ENCODE measurements at places on chromosomes 3 and 15.

DNA sequence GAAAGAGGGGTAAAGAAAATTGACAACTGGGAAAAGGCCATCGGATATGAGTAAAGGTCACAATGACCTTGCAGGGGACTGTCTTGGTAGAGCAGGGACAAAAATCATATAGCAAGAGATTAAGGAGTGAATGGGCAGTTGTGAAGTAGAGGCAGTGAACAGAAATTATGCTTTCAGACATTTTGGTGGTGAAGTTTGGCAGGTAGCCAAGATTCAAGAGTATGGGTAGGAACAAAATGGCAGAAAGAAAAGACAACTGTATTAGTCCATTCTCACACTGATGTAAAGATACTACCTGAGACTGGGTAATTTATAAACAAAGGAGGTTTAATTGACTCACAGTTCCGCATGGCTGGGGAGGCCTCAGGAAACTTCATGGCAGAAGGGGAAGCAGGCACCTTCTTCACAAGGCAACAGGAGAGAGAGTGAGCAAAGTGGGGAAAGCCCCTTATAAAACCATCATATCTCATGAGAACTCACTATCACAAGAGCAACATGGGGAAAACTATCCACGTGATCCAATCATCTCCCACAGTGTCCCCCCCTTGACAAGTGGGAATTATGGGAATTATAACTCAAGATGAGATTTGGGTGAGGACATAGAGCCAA lies 84.0 kb downstream of the CGNL1 start:
- no peak for DNase-seq

- DNase-seq = no peak
Observed at GRCh38 chr3:67661089-67661488, 6.7 kb upstream of the SUCLG2 start.

GRCh38 chr15:100926971-100927756 lies 8.0 kb downstream of the LRRK1 start:
- no peak for DNase-seq

- DNase-seq = no peak
Observed at GRCh38 chr3:20064796-20065564, 24.7 kb downstream of the KAT2B start.

- no peak for DNase-seq
Observed at GRCh38 chr3:32384938-32385337, 6.7 kb upstream of the CMTM7 start.

DNA sequence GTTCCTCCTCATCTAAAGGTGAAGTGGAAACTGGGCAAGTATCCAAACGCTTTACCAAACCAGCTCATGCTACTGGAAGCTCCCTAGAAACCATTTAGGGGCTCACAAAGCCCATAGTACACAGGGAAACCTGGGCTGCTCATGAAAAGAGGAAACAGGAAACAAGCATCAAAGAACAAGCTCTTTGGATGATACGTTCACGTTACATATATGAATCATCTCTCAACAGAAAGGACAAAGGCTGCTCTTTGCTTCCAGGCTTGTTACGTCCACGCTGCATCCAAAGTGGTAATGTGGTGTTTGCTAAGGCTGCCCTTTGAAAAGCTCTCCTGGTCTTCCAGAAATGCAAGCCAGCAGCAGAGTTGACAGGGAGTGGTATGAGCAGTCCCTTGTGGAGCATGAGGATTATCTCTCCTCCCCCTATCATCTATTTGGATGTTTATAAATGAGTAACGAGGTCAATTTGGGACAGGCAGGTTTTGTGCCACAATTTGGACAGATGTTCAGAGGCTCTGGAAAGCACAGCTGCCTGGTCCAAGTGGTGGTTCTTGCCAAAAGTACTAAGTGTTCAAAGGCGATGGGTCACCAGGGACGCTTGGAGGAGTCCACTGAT lies 98.0 kb upstream of the RORA start:
- DNase-seq = no peak

DNA sequence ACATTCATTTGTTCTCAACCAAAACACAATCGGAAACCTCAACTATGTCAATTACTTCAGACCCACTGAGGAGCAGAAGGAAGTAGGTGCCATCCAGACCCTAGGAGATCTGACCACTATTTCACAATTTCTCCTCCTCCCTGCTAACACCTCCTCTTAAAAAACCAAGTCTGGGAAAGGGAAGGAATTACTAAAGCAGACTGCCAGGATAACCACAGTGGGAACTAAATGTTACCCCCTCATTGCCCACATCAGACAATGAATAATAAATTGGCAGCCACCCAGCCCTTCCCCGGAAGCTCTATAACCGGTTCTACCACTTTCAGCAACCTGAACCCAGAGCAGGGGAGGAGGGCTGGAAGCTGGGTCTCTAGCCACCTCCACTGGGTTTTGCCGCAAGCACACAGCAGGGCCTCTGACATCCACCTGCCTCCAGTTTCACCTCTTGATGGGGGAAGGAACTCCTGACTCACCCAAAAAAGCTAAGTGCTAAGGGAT lies 17.6 kb downstream of the C15orf62 start:
- DNase-seq = peak; percentile 32

- no peak for DNase-seq
Observed at GRCh38 chr15:95078003-95078402, 846.6 kb downstream of the MCTP2 start.

DNA sequence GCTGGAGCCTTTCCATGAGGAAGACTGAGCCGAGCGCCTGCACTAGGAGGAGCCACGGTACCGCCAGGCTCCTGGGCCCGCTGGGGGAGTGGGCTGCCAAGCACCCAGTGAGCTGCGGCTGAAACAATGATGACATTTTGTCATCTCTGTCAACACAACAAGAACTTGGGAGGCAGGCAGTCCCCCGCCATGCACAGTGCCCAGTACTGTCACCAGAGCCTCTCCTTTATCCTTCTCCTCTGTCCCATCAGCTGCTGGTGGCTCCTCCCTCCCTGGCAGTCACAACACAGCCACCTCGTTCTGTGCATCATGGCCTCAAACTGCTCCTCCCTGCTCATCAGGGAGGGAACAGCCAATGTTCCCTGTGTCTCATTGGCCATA lies 34.0 kb upstream of the PCSK6 start:
- no peak for DNase-seq

- no peak for DNase-seq
Observed at GRCh38 chr15:31179693-31180092, 78.2 kb upstream of the TRPM1 start.

- DNase-seq = no peak
Observed at GRCh38 chr15:30042556-30042955, 40.2 kb upstream of the GOLGA8J start.

DNA sequence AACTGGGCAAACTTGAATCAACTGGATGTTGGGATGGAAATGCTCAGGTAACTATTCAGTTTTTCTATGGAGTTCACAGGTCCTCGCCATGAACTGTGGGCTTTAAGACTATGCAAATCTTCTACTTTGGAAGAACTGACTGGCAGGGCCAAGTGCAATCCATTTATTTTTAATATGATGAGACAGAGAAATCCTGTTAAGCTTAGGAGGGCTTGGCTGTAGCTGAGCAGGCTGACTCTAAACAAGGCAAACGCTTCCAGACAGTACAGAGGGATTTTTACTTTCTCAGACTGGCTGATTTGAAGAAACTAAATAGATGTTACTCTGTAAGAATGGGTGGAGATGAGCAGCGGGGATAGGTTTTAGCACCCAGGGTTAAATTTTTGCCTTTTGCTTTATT lies 194.2 kb upstream of the ICE2 start:
- DNase-seq = no peak

- DNase-seq = no peak
Observed at GRCh38 chr3:194386648-194387047, 12.4 kb downstream of the GP5 start.

- no peak for DNase-seq
Observed at GRCh38 chr3:187447737-187448136, 79.6 kb downstream of the RTP4 start.

DNA sequence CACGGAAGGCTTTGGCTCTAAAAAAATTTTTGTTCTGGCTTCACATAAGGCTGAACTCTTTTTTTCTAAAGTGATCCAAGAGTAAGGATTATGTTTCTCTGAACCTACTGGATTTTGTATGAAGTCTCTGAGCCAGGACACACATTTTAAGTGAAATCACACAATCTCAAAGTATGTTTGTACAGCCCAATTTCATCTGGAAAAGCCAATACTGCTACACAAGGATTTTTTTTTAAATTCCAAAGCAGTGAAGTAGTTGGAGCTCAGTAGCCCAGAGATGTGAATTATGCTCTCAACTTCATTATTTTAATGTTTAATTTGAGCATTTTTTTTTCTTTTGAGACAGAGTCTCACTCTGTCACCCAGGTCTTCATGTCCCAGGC lies 243.9 kb downstream of the FAM43A start:
- no peak for DNase-seq

DNA sequence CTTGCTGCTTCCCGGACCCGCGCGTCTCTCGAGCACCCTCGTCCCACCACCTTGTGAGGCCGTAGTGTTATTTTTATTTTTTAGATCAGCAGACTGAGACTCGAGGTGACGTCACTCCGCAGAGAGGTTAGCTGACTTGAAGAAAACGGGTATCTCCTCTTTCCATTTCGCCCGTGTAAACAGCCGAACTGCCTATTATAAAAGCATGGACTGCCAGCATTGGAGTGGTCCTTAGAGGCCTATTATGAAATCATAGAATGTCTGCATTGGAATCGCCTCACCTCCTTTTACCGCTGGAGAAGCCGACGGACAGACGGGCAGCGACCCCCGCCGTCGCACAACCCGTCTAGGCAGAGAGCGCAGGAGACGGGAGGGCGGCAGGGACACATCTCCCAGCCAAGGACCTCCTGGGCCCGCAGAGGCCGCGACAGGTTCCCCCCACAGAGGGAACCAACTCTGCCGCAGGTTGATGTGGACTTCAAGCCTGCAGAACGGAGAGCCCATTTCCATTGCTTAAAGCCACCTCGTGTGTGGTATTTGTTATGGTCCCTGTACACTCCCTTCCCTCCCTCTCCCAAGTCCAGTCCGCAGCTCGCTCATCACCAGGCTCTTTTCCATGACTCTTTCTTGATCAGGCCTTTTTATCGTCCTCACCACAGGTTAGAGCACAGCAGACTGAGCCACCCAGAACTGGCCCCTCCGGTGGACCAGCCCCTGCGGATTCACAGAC lies 540 bp upstream of the PPP1R2 start:
- DNase-seq = no peak

DNA sequence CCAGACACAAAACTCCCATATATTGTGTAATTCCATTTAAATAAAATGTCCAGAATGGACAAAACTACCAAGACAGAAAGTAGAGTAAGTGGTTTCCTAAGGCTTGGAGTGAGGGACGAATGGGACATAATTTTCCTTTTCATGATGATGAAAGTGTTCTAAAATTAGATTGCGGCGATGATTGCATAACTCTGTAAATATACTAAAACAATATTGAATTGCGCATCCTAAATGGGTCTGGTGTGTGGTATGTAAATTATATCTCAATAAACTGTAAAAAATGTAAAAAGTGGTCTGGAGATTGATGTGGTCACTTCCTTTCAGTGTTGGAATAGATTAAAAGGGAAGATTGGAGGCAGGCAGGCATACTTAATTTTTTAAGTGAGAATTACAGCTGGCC lies 105.9 kb upstream of the KCNAB1 start:
- no peak for DNase-seq

- DNase-seq = no peak
Observed at GRCh38 chr15:101113114-101114005, 138.5 kb downstream of the CHSY1 start.

DNA sequence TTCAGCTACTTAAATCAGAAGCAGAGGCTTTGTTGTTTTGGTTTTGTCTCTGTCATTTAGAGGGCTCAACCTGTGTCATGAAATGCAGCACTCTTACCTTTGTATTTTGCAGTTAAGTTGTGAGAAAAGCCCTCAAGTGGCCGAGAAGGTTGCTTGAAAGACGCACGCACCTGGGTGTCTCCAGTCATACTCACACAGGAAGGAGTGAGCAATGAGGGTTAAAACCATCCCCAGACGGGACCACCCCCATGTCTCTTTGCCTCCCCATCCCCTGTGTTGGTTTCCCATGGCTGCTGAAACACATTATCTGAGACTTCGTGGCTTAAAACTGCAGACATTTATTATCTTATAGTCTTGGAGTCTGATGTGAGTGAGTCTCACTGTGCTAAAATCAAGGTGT lies 376.1 kb upstream of the CFAP20DC start:
- peak; percentile 38 for DNase-seq

DNA sequence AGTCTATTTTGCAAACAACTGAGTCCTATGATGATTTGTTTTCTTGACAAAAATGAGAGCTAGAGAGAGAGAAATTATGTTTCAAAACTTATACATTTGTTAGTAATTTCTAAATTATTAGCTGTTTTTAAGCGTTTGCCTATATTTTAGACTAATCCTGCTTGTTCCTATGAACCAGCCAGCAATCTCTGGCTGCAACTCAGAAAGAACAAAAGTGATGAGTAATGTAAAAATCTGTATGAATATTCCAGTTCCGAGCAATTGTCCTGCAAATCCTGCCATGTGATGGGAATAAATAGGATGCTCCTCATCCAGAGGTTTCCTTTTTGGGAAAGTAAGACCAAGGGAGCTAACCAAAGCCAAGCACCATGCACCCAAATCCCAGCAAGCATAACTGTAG lies 228.3 kb upstream of the GBE1 start:
- DNase-seq = no peak

GRCh38 chr15:99717161-99718009 lies 15.9 kb downstream of the LYSMD4 start:
- DNase-seq = no peak

DNA sequence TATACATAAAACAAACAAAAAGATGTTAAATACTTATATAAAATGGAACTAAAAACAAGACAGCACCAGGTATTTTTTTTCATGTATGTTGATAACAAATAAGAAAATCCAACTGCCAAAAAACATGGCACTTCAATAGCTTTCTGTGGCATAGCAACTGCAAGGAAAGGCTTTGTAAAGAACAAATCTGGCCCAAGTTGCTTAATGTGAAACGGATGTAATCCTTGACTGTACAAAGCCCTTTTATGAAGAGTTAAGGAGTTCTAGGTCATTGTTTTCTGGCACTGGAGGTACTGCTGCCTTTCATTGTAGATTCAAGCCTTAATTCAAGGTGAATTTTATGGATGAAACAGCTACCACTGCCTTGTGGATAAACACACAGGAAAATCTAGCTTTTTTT lies 68.8 kb upstream of the SLC12A8 start:
- no peak for DNase-seq

GRCh38 chr15:77004189-77004588 lies 9.3 kb downstream of the PSTPIP1 start:
- DNase-seq = no peak

GRCh38 chr3:115916866-115917265 lies 293.6 kb downstream of the GAP43 start:
- DNase-seq = no peak

DNA sequence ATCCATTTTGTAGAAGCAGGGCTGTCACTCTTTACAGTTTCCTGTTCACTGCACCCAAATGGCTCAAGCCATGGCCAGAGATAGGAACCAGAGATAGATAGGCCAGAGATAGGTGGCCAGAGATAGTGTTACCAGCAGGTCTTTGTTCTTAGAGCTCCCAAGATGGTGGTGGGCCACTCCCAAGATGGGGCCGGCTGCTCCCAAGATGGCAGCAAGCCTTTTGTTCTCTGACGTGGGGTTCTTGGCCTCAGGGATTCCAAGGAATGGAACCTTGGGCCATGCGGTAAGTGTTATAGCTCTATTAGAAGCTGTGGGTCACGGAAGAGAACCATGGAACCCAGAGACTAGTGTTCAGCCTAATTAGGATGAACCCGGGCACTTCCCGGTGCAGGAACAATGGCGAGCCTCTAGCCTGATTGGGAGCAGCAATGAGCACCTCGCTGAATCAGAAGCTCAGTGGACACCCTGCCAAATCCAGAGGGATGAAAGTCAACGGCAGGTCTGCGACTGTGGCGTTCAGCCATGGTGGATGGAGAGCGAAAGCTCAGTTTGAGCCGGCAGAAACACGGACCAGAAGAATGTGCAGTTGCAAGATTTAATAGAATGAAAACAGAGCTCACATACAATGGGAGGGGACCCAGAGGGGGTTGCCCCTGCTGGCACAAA lies 45.0 kb upstream of the CD96 start:
- DNase-seq = no peak
